ENCODE measurements at places on chromosomes 1 and 21.

DNA sequence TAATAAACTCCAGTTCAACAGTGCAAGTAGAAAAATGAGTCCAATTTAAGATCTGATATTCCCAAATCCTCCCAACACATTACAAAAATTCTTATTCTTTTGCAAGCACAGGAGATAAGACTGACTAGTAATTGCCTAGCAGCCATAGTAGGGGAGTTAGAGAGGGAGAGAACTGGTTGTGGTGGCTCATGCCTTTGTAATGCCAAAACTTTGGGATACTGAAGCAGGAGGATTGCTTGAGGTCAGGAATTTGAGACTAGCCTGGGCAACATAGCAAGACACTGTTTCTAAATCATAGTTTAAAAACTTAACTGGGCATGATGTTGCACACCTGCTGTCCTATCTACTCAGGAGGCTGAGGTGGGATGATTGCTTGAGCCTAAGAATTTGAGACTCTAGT is 26.7 kb upstream of the PAPPA2 start:
- H3K27me3 ChIP-seq: no peaks in the 10 kb centered on the region
- H3K4me3 ChIP-seq: no peak overlapping the region
- H3K4me1 ChIP-seq: no peaks in the 10 kb centered on the region
- no peaks in the 10 kb centered on the region for H3K36me3 ChIP-seq

DNA sequence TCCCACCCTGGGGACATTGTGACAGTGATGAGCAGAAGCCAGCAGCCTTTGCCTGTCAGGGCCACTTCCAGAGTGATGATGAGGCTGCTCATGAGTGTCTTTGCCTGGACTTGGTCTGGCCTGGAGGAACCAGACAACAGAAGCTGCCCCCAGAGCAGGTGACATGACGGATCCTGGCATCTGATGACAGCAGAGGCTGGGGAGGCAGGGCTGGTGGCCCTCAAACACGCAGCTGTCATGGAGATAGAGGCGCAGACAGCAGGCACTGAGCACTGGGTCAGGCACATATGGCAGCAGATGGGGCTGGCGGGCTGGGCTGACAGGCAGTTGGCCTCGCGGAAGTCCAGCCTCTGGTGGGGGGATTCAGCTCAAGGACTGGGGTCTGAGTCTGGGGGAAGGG is 66.4 kb upstream of the STUM start:
- H3K4me3 ChIP-seq: no peak overlapping the region
- no peaks in the 10 kb centered on the region for H3K4me1 ChIP-seq
- H3K36me3 ChIP-seq: no peaks in the 10 kb centered on the region
- no peaks in the 10 kb centered on the region for H3K27me3 ChIP-seq
- H3K27ac ChIP-seq: no peak overlapping the region
- no peak for DNase-seq

- H3K4me3 ChIP-seq: no peak overlapping the region
- H3K36me3 ChIP-seq: no peaks in the 10 kb centered on the region
- no peak overlapping the region for H3K27ac ChIP-seq
- no peak for DNase-seq
These were observed 35.1 kb downstream of the LHX4 start for GRCh38 chr1:180265201-180265600.

DNA sequence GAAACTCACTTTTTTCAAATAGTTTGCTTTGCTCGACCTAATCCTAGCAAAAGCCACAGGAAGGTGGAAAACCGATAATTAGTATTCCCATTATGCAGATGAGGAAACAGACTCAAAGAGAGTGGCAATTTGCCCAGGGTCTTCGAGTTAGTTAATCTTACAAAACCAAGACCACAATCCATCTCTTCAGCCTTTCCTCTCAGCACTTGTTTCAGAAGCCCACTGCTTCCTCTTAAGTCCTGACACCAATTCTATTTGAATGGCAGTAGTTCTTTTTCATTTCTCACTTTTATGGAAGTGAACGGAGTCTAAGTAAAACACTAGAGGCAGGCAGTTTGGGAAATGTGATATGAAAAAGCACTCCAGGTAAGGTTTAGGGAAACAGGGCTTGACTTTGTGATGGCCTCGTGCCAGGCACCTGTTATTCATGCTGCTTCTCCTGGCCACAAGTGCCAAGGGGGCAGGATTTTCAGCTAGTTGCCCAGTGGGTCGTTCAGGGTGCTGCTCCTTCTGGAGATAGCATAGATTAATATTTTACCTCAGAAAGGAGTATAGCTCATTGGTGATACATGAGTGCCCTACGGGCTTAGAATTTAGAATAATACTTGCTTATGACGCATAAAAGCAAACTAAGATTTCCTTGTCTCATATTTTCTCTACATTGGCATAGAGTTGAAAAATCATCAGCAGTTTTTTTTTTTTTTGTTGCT is 76.6 kb upstream of the NRIP1 start:
- no peaks in the 10 kb centered on the region for H3K27me3 ChIP-seq
- no peak overlapping the region for H3K4me3 ChIP-seq
- no peak overlapping the region for H3K27ac ChIP-seq
- no peaks in the 10 kb centered on the region for H3K36me3 ChIP-seq

GRCh38 chr1:20291645-20292084 is 990 bp downstream of the VWA5B1 start:
- no peaks in the 10 kb centered on the region for H3K36me3 ChIP-seq
- DNase-seq: no peak
- H3K27me3 ChIP-seq: no peaks in the 10 kb centered on the region
- no peaks in the 10 kb centered on the region for H3K4me1 ChIP-seq
- no peak overlapping the region for H3K27ac ChIP-seq
- H3K4me3 ChIP-seq: no peak overlapping the region

DNA sequence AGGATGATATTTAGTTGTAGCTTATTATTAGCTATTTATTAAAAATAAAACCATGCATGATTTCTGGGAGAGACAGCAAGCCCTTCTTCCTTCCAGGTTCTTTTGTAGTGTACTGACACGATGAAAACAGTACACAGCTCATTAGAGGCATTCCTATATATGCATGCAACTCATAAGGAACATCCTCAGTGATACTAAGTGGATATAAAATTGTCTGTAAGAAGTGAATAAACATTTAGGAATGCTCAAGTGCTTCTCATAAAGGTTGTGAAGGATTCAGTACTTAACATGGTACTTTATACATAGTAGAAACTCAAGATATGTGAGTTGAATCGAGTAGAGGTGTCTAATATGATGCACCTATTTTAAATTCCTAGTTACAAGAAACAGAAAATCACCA is 287.7 kb downstream of the SDCCAG8 start:
- H3K27ac ChIP-seq: no peak overlapping the region
- H3K4me3 ChIP-seq: no peak overlapping the region
- no peaks in the 10 kb centered on the region for H3K4me1 ChIP-seq
- H3K27me3 ChIP-seq: no peaks in the 10 kb centered on the region

DNA sequence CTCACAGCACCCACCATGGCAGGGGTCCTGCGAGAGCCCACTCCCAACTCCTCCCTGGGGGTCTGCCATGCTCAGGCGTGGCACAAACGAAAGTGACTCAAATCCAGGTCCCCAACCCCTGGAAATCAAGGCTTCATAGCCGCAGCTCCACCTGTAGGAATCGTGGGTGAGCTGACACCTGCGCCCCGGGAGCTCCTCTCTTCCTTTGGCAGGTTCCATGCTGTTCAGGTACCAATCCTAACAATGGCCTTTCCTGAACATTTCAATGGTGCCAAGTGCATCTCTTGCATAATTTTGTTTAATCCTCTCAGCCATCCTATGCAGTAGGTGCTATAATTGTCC is 28.9 kb upstream of the NPPB start:
- H3K27ac ChIP-seq: no peak overlapping the region
- no peak overlapping the region for H3K4me3 ChIP-seq
- no peaks in the 10 kb centered on the region for H3K27me3 ChIP-seq
- H3K4me1 ChIP-seq: no peaks in the 10 kb centered on the region

DNA sequence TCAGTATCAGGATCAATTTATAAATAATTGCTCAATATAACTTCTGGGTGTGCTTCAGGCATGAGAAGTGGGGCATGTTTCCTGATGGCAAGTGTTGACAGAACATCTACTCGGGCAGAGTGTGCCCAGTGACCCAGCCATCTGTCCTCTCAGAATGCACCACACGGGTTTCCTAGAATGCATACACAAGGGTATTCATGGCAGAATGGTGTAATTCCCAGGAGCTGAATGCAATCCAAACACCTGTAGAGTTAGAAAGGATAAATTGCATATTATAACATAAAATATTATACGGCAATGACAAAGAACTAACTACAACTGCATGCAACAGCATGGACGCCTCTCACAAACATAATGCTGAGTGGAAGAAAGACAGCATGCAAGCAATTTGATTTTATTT is 391.9 kb downstream of the SIPA1L2 start:
- no peak overlapping the region for H3K4me3 ChIP-seq
- no peaks in the 10 kb centered on the region for H3K36me3 ChIP-seq

- H3K4me3 ChIP-seq: no peak overlapping the region
- no peaks in the 10 kb centered on the region for H3K4me1 ChIP-seq
- no peak overlapping the region for H3K27ac ChIP-seq
These were observed 18.1 kb upstream of the SNX27 start for GRCh38 chr1:151593730-151594129.

- H3K27ac ChIP-seq: no peak overlapping the region
- no peak overlapping the region for H3K4me3 ChIP-seq
- no peak for DNase-seq
- H3K4me1 ChIP-seq: no peaks in the 10 kb centered on the region
- H3K36me3 ChIP-seq: no peaks in the 10 kb centered on the region
- H3K27me3 ChIP-seq: no peaks in the 10 kb centered on the region
These were observed 216.0 kb downstream of the ZNF326 start for GRCh38 chr1:90210633-90211491.

- H3K4me3 ChIP-seq: no peak overlapping the region
- no peaks in the 10 kb centered on the region for H3K27me3 ChIP-seq
- DNase-seq: no peak
- H3K27ac ChIP-seq: no peak overlapping the region
- H3K36me3 ChIP-seq: no peaks in the 10 kb centered on the region
These were observed 140.4 kb upstream of the ETV3 start for GRCh38 chr1:157278383-157279137.

DNA sequence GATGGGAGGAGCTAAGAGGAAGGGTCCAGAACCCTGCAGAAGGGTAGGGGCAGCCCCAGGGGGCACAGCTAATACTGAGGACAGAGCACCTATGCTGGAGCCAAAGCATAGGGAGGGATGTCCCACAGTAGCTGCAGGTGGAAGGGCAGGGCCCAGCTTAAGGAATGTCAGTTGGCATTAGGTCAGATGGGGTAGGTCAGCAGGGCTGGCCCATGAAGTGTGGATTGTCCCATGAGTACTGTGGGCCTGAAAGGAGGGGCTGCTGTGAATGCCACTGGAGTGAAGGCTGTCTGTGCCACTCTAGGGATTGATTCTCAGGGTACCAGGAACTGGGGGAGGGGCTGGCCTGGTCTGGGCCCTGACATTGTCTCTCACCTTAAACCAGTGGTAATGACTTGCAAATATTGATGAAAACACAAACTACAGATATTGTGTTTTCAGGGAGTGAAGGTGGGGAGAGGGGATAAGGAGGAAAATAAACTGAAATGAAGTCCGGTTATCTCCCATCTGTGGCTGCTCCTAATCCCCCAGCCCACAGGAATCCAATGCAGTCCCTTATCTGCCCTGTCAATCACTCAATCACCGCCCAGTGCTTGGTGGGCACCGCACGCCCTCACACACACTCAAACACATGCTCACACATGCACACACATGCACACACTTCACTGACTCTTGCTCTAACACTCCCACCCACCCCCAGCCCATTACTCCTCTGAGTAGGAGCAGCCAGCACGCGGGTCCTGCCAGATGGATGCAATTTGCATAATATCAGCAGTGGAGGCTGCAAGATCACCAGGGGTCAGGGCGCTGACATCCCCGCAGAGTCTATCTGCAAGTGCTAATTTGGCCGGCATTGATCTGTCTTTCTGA is 27.8 kb downstream of the DMAP1 start:
- H3K4me1 ChIP-seq: peaks cover 7% of the 10 kb centered on the region
- no peak for DNase-seq
- peak overlapping the region; percentile 81 for H3K27ac ChIP-seq
- H3K36me3 ChIP-seq: no peaks in the 10 kb centered on the region
- H3K27me3 ChIP-seq: no peaks in the 10 kb centered on the region
- H3K4me3 ChIP-seq: no peak overlapping the region

DNA sequence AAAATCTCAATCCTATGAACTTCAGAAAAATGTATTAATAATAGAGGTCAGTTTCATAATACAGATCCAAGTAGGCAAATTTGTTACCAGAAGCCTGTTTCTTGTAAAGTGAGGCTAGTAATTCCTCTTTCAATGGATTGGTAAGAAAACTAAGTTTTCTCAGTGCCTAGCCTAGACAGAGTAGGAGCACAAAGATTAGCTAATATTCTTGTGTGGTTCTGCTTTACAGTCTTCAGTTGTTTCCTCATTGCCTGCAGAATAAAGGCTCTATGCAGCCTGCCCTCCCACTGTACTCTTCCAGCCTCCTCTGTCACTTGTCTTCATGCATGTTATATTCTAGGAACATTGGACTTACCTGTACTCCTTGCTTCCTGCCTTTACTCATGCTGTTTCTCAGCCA is 2.4 kb upstream of the PPP1R15B start:
- H3K27me3 ChIP-seq: no peaks in the 10 kb centered on the region
- no peaks in the 10 kb centered on the region for H3K36me3 ChIP-seq
- no peaks in the 10 kb centered on the region for H3K4me1 ChIP-seq
- DNase-seq: no peak

DNA sequence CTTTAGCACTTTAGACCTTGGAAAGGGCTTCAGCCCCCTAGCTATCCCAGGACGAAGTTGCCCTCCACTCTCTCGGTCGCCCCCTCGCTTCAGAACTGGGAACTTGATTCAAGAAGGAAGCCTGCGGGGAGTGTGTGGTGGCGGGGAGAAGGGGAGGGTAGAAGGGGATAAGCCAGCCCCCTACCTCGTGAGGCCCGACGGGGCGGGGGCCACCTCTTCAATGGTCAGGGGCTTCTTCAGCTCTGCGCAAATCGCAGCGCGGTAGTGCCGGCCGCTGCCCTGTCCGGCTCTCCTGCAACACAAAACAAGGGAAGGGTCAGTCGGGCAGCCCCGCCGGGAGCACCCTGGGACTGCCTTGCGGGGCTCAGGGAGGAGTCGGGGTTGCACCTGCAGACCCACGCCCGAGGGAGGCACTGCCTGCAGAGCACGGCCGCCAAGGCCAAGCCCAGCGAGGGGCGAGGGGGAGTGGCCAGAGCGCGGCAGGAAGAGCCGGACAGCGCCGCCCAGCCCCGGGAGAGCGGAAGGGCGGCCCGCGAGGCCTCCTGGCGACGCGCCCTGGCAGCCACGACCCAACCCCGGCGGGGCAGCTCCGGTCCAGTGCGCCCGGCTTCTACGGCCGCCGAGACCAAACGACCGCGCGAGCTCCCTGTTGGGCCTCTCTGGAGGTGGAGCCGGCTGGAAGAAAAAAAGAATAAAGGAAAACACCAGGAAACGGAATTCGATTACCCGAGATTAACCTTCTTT is 56.2 kb upstream of the RASAL2 start:
- H3K27ac ChIP-seq: peak overlapping the region; percentile 74
- no peaks in the 10 kb centered on the region for H3K27me3 ChIP-seq
- peak overlapping the region; percentile 42 for H3K4me3 ChIP-seq
- no peaks in the 10 kb centered on the region for H3K4me1 ChIP-seq
- peak; percentile 89 for DNase-seq

DNA sequence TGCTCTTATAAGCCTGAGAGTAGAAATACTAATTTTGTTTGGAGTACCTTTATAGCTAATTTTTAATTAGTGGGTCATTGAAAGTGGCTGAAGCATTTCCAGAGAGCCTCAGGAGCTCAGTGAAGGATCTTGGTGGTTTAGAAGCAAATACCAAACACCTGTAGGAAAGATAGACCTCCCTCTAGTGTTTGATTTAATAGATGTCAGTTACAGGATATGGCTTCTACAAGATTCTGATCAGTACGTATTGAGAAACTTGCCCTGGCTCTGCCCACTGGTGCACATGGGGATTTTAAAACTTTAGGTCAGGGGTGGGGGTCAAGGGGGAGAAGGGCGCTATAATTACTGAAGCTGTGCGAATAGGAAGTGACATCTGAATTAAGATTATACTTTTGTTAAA is 122.2 kb downstream of the POU2F1 start:
- no peaks in the 10 kb centered on the region for H3K36me3 ChIP-seq
- no peaks in the 10 kb centered on the region for H3K4me1 ChIP-seq
- DNase-seq: no peak
- H3K27ac ChIP-seq: no peak overlapping the region

All from uterus (tissue), 4 donors.